ENCODE measurements at places on chromosomes 3 and 15. TPM values are rescaled to one million over a fixed set of nuclear protein-coding genes. Genes with fewer than 3 reads are reported as not detected.

The ULK3 gene
- 34.1 TPM for total RNA-seq

The LMOD3 gene
- total RNA-seq: not detected

The HCN4 gene
- 0.37 TPM for total RNA-seq

The ARMC8 gene
- total RNA-seq: 40.2 TPM

The CFAP92 gene
- total RNA-seq: not detected

The GPR149 gene
- not detected for total RNA-seq

The PRR23A gene
- not detected for total RNA-seq

The CYP11A1 gene
- not detected for total RNA-seq

The GAP43 gene
- 0.09 TPM for total RNA-seq

The SAMMSON gene
- total RNA-seq: not detected

The CHRFAM7A gene
- total RNA-seq: 7.9 TPM

The TGM5 gene
- not detected for total RNA-seq

The STARD9 gene
- total RNA-seq: 1.7 TPM

The GPR27 gene
- 2.5 TPM for total RNA-seq

The GRAMD2A gene
- 0.07 TPM for total RNA-seq

The GRIP2 gene
- 1.6 TPM for total RNA-seq

The PLOD2 gene
- 111 TPM for total RNA-seq

The TMEM207 gene
- total RNA-seq: not detected

The KNG1 gene
- not detected for total RNA-seq

The REC114 gene
- not detected for total RNA-seq

The CFAP20DC gene
- total RNA-seq: 2.5 TPM

The IL5RA gene
- not detected for total RNA-seq

The NEDD4 gene
- total RNA-seq: 55.8 TPM

The C3orf52 gene
- total RNA-seq: 11.3 TPM

The ARRDC4 gene
- 0.21 TPM for total RNA-seq

The PLCL2 gene
- 4.8 TPM for total RNA-seq

The CLDN1 gene
- 23.3 TPM for total RNA-seq

The SLC2A2 gene
- total RNA-seq: not detected

The SLC9A9 gene
- 0.22 TPM for total RNA-seq

The GJD2 gene
- not detected for total RNA-seq

Measured in A549 treated with GW870086 at 1 μM for 4 hours (cell line).